ENCODE measurements at places on chromosomes 3 and 15.

- no peak for DNase-seq
Measured at GRCh38 chr15:98924401-98925049, 83.1 kb downstream of the PGPEP1L start.

GRCh38 chr15:74217907-74218885, 15.6 kb upstream of the STRA6 start:
- no peak for DNase-seq

GRCh38 chr15:69634860-69635259, 182.2 kb downstream of the RPLP1 start:
- no peak for DNase-seq

DNA sequence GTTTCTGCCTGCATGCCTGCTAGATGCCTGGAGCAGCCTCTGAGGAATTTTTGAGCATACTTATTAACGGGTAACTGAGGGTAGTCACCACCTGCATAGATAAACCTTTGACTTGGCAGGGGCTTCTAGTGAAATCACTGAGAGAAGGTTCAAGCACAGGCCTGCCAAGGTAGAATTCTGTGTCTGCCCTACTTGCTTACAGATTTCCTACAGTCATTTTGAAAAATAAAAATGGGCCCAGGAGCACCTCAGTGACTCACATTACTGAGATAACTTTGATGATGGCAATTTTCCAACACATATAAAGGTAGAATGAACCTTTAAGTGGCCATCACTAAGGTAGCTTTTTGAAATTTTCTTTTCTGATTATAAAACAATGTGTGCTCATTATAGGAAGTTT, 10.8 kb downstream of the CRTAP start:
- DNase-seq = no peak

DNA sequence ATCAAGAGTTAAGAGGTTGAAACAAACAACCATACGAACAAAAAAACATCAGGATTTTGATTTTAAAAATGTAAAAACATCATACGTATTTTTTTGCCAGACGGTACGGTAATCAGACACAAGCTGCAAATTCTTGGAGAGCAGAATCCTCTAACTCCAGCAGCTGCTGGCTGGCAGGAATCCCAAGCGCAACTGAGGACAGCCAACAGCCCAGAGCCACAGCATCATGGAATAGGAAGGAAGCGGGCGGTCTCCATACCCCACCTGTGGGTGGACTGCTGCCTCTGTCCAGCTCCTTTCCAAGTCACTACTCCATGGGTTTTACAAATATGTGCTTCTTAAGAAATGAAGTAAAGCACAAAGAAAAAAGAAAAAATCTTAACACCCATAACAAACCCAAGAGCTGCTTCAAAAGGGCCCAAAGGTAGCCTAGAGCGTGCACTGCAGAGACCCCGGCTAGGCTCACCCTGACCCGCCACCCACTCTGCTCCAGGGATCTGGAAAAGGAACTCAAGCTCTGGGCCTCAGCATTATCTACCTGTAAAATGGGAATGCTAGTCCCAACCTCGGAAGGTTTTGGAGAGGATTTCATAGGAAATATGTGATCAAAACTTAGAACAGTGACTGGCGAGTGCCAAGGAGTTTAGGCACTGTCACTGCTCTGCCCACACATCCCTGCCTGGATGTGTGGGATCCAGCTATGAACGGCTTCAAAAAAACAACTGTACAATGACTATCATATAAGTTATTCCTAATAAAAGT, 33.4 kb downstream of the ZXDC start:
- no peak for DNase-seq

- DNase-seq = no peak
Measured at GRCh38 chr15:89112341-89112971, 24.2 kb downstream of the ABHD2 start.

DNA sequence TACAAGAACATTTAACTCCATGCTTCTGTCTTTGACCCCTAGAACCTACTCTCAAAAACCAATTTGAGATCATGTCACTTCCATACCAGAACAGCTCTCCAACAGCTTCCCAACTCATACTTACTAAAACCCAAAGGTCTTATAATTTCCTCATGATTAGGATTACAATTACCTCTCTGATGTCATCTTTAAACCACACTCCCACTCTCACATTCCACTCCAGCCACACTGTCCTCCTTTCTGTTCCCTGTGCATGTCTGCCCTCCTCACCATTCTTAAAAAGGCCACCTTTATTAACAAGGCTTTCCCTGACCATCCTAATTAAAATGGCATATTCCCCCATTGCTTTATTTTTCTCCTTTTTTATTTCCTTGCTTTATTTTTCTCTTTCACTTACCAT, 18.9 kb downstream of the PHC3 start:
- no peak for DNase-seq

DNA sequence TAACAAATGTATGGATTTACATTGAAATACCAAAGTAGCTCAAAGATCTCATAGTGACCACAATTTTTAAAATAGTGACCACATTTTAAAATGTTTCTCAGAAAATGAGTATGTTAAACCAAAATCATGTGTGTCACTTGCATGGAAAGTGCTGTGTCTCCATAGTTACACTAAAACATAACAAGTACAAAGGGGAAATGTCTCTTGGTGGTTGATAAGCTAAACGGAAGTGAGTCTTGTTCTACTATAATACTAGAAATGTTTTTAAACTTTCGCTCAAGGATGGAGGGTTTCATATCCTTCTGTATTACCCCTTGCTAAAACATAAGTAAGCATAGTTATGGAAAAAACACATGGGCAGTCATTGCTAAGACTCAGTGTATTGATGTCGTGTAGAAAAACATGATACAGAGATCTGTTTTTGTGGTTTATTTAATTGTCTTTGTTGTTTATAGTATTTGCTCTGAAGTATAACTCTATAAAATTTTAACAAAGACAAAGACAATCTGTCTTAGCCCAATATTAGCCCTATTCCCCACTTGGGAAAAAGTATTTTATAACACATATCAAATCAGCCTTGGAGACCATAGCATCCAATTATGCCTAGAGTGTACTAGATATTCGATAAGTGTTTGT, 27.0 kb upstream of the DENND4A start:
- DNase-seq = no peak

DNA sequence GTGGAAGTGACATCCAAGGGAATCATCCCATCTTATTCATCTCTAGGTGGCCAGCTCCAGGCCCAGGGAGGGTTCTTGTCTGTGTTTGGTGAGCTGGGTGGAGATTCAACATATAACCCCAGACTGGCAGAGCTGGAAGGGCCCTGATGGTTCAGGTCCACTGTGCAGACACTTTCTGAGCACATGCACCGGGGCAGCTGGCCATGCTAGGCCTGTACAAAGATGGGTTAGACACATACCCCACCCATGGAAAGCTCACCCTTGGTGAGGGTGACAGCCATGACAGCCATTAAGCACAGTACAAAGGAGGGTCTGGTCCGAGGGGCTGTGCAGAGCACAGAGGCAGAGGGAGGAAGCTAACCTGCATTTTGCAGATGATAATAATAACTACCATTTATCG, 100.4 kb downstream of the CORO2B start:
- no peak for DNase-seq

- DNase-seq = no peak
Measured at GRCh38 chr3:4373669-4374068, 70.5 kb downstream of the SETMAR start.

DNA sequence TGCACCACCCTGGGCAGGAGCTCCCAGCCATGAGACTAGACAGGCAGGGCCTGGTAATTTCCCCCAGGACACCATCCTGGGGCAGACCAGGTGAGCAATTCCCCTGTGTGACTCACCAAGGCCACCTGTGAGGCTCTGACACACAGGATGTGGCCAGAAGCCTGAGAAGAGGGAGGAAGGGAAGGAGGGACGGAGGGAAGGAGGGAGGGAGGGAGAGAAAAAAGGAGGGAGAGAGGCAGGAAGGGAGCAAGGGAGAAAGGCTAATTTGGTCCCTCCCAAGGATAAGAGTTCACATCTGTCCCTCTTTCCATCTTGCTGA, 25.9 kb downstream of the WNT7A start:
- DNase-seq = no peak

DNA sequence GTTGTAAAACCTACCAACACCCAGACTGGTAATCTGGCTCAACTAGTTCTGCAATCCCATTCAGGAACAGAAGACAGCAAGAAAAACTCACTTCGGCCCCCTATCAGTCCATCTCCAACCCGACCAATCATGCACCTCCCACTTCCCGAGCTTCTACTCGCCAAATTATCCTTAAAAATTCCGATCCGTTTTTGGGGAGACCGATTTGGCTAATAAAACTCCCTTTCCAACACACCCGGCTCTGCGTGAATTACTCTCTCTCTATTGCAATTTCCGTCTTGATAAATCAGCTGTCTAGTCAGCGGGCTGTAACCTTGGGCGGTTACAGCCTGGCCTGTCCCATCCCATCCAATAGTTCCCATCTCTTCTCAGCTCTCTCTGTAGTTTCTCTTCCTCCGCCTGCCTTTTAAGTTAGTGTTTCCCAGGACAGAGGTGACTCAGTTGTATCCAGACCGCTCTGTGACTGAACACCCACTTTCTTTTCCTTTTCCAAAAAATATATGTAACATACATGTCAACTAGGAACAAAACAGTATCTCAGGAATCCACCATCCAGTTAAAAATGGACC, 780 bp upstream of the ACAD9 start:
- no peak for DNase-seq

- DNase-seq = no peak
Measured at GRCh38 chr15:75206006-75206405, 4.3 kb downstream of the C15orf39 start.

GRCh38 chr3:119597548-119598288, at the start of gene PLA1A:
Gene PLA1A, plus strand, starts transcription at chr3:119597885. Its CDS starts 29 bp downstream, at chr3:119597914.
- DNase-seq = no peak

DNA sequence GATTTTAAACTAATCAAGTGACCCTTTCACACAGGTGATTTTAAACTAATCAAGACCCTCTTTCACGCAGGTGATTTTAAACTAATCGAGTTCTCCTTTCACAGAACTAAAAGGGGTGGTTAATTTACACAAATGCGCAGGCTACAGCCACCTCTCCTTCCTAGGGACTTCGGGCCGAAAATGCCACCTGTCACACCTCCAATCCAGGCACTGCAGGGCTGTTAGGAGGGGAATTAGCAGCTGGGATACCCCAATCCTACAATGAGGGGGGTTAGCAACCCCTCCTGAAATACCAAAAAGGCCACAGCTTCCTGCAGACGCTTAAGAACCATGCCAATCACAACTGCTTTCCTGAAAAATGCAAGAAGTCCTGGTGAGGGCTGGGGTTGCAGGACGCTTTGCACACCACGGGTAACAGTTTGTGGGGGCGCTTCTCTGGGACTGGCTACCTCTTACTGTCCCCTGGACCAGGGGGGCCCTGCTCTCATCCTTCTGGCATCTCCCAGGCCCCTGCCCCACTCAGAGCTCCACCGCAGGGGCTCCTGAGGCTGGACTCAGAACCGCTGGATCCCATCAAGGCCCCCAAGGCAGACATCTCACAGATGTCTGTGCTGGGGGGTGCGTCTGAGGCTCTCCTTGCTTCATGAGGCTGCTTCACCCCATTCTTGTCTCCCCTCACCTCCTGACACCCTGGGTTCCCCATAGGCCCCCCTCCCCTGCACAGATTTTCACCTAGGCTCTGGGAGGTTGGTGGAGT, 145.9 kb downstream of the OR4M2 start:
- DNase-seq = no peak

GRCh38 chr15:31136016-31136415, 34.5 kb upstream of the TRPM1 start:
- DNase-seq = no peak

GRCh38 chr3:117476572-117476971, 767.0 kb downstream of the TUSC7 start:
- no peak for DNase-seq

DNA sequence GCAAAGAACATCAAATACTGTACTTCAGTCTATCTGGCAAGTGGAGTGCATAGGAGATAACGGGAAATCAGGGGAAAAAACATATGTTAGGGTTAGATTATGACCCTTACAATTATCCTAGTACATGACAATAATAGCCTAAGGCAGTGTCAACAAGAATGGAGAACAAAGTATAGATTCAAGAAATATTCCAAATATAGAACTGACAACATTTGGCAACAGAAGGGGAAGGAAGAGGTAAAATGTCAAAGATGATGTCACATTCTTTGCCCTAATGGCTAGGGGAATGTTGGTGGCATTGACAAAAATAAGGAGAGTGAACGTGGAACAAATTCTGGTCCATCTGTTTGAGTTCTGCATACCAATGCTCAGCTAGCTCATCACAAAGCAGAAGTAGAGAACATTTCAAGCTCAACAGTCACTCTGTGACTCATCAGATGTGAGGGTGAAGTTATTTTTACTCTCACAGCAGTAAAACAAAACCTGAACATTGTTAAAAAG, 15.5 kb upstream of the ATP8B4 start:
- DNase-seq = no peak

GRCh38 chr3:184540777-184541681, 20.6 kb upstream of the EPHB3 start:
- peak; percentile 42 for DNase-seq

DNA sequence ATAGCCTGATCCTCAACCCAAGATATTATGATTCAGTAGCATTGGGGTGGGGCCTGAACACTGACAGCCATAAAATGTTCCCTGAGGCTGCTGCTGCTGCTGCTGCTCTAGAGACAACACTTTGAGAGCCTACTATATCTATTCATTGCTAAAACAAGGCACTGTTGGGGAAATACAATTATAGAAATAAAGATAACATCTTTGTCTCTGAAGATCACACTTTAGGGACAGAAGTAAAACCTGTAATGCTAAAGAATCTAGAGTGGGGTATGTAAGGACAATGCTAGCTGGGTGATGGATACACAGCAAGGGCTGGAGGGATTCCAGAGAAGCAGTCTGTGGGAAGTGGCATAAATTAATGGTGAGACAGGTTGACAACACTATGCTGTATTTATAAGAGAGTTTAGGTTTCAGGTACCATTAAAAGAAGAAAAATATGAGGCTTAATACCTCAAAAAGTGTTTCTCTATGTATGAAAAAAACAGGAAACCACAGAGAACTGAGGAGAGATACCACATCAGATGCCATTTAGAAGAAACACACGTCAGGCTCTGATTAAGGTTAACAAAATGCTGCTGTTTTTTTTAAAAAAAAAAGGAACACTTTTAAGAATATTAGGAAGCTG, 115.9 kb downstream of the CBLB start:
- no peak for DNase-seq

DNA sequence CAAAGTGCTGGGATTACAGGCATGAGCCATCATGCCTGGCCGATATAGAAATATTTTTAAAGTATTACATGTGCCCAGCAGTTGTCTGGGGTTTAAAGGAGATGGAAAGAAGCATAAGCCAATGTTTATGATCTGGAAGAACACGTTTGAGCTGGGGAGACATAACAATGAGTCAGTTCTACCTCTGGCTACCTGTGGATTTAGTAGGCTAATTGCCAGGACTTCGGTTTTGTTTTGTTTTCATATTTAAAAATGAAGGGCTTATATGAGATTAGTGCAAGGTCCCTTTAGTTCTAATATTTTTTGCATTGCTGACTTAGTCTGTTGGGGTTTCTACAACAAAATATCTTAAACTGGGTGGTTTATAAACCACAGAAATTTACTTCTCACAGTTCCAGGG, 22.9 kb upstream of the TNFSF10 start:
- DNase-seq = no peak

DNA sequence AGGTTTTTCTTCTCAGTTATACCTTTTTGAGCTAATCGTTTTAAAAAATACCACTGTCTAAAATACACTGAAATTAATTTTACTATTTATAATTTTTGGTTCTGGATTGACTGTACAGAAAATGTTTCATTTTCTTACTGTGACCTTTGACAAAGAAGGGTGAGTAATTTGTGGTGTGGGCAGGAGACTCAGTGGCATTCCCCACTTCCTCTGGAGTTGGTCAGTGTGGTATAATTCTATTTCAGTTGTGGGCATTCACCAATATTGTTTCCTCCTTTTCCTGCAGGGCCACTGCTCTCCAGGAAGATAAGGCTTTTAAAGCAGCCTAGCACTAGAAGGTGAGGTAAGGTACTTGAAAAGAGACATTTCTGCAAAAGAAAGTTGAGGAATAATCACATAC, 6.5 kb downstream of the DAG1 start:
- DNase-seq = no peak
